ENCODE measurements at places on chromosomes 6 and 20.

- DNase-seq = no peak
These were observed 5.6 kb downstream of the TOP1 start for GRCh38 chr20:41034239-41034638.

- DNase-seq = no peak
These were observed 716.0 kb downstream of the KIF16B start for GRCh38 chr20:15857173-15857784.

GRCh38 chr6:83822629-83823169 lies 30.5 kb upstream of the RIPPLY2 start:
- no peak for DNase-seq

DNA sequence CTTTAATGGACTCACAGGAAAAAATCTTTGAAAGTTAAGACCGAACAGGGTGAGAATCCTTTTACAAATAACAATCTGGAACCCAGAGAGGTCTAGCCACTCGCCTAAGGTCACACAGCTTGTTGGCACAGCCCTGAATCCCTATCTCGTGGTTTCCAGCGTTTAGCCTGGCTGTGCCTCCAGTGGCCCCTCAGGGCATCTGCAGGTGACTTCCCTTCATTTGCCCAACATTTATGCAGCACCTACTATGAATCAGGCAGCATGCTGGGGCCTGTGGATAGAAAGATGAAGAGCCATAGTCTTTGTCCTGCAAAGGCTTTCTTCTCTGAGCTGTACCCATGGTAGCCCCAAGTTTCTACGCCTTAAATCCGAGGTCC lies 2.6 kb upstream of the NR2E1 start:
- DNase-seq = no peak

DNA sequence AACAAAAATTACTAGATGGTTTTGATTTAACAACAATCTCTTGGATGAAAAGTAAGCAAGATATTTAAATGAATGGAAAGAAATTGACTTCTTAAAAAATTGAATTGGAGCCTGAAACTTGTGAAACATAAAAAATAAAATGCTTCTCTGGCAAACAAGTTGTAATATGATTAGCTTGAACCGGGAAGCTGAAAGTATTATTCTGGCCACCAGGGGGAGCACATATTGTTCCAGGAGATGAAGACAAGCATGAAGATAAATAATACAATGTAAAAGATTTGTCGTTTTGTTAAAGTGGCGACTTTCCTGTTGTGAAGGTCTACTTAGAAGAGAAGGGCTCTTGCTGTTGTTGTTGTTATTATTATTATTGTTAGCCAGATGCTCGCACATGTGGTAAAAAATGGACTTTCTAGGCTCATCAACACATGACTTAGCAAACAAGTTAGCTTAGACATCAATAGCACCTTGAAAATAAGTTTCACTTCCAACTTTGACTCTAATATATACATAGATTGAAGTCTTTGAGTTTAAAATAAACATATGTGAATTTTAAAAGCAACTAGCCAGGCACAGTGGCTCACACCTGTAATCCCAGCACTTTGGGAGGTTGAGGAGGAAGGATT lies 14.2 kb downstream of the PAX1 start:
- peak; percentile 41 for DNase-seq

GRCh38 chr6:155157101-155157500 lies 106.7 kb upstream of the CLDN20 start:
- no peak for DNase-seq

DNA sequence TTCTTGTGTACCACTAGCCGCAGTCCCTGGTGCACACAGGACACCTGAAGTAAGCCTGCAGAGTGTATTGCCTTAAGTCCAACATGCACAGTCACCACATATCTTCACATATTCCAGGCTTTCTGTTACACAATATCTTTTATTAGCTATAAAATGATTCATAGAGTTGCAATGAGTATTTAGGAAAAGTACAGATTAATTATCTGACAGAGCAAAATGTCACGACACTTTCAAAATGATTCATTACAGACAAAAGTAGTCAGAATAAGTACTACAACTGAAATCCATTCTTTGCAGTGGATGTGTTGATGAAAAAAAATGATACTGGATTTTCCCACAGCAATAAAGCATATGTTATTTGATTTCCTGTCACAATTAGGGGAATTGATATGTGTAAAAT lies 199.5 kb upstream of the ASCC3 start:
- DNase-seq = no peak

- DNase-seq = no peak
These were observed 36.9 kb upstream of the CD2AP start for GRCh38 chr6:47440719-47441118.

DNA sequence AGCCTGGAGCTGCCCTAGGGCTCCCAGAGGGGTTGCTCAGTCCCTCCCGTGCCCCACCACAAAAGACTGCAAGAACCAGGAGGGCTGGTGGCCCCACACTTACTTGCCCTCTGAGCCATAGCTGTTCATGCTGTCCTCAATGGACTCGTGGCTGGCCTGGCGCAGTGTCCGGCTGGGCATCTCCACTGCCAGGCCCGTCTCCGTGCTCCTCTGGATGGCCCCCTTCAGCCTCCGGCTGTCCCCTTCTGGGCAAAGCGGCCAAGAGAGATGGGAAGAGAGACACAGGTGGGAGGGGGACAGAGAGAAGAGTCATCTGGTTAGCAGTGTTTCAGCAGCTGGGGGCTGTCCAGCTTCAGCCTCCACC lies 25.5 kb downstream of the KCNK15 start:
- DNase-seq = no peak

- DNase-seq = no peak
These were observed 41.0 kb upstream of the HIVEP1 start for GRCh38 chr6:11971154-11971553.

- no peak for DNase-seq
These were observed at the start of gene SLC22A3 for GRCh38 chr6:160348223-160349019. Gene SLC22A3 (plus strand): TSS chr6:160348378. CDS start chr6:160348420, 42 bp downstream.

DNA sequence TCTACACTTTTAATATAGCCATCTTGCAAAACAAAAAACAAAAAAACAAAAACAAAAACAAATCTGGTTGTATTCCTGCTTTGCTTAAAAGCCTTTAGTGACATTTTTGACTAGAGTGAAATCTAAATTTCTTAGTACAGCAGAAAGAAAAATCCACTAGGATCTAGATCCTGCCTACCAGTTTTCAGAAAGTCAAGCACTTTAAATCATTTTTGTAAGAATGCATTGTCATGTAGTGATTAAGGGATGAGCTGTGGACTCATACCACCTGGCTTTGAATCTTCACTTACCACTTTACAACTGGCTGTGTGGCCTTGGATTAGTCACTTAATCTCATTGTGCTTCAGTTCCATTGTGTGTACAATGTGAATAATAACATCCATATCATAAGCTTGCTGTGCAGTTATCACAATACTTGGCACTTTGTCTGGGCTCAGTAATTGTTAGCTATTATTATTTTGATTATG lies 4.0 kb downstream of the MKKS start:
- no peak for DNase-seq

DNA sequence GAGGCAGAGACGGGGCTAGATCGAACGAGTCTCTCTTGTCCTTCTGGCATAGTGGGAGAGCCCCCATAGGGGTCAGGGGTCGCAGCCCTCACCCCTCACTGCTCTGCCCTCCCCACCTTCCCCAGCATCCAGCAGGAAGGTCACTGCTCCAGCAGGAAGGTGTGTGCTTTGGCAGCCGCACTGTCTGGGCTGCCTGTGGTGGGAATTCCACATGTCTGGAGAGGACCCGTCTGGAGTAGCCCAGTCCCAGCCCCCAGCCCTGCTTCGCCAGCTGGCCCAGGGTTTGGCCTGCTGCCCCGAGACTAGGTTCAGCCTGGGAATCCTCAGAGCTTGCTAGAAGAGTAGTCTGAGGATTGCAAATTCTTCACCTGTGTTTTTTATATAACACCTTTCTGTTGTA lies 2.5 kb upstream of the R3HDML start:
- DNase-seq = no peak

- no peak for DNase-seq
These were observed 30.5 kb upstream of the XRN2 start for GRCh38 chr20:21272679-21273078.

DNA sequence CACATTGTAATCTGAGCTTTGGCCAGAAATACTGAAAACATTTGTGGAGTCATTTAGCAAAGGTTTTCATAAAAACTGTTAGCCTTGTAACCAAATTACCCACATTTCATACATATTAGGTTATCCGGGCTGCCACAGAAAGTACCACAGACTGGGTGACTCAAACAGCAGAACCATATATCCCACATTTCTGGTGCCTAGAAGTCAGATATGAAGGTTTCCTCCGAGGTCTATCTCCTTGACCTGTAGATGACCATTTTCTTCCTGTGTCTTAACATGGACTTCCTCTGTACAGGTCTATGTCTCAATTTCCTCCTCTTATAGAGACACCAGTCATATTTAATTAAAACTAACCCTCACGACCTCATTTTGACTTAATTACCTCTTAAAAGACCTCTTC lies 49.5 kb upstream of the SMIM28 start:
- no peak for DNase-seq

DNA sequence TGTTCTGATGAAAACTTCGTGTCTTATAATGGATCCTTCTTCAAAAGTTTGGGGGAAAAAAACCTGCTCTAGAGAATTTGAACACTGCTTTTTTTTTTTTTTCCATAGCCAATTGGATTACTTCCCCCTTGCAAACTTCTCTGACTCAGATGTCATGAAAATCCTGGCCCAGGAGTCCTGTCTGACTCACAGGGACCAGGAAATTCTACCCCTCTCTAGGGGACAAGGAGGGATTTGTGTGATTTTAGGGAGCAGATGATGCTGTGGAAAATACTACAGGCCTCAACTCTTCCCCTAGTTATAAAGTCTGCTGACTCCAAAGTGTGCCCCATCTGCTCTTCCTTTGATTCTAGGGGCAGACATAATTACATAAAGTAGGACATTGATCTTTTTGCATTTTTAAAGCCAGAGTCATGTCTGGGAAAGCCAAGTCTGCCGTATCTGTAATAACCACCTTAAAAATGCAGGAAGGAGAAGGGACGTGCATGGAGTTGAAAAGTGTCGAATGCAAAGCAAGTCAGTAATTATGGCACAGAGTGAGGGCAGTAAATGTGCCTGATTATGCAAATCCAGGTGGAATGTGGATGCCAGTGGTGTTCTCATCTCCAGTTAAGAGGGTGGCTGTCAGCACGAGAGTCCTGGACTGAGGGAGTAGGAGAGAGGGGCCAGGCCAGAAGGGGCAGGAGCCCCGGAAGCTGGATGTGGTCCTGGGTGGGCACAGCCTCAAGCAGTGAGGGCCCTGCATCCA lies 144.3 kb upstream of the SULF2 start:
- no peak for DNase-seq

DNA sequence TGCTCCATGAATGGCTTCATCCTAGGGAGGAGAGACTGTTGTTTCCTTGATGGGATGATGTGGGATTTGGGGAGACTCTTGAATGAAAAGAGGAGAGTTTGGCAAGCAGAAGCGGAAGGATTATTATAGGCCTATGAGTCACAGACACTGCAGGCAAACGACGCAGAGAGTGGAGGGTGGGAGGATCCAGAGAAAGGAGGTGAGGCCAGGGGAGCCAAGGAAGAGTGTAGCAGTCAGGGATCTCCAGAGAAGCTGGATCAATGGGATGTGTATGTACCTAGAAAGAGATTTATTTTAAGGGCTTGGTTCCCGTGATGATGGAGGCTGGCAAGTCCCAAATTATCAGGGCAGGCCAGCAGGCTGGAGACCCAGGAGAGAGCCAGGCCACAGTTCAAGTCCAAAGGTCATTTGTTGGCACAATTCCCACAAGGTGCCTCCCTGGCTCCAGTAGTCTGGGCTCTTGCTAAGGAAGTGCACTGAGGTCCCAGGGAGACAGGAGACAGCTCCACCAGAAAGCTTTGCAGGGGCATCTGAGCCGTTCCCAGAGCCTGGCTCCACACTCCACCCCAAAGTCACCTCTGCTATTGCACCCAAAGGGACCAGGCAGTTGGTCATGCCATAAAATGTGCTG lies 76.0 kb downstream of the ADTRP start:
- DNase-seq = no peak

- DNase-seq = no peak
These were observed 744 bp downstream of the VSX1 start for GRCh38 chr20:25081065-25081729.

DNA sequence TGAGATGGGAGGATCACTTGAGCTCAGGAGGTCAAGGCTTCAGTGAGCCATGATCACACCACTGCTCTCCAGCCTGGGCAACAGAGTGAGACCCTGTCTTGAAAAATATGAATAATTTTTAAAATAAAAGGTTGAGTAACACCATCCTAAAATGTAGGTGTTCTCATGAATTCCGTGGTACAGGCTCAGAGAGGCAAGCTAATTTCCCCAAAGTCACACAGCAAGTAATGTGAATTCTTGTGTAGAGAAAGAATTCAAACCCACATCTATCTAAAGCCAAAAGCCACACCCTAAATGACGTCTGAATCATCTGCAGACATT lies 80.5 kb downstream of the ZNF217 start:
- no peak for DNase-seq

DNA sequence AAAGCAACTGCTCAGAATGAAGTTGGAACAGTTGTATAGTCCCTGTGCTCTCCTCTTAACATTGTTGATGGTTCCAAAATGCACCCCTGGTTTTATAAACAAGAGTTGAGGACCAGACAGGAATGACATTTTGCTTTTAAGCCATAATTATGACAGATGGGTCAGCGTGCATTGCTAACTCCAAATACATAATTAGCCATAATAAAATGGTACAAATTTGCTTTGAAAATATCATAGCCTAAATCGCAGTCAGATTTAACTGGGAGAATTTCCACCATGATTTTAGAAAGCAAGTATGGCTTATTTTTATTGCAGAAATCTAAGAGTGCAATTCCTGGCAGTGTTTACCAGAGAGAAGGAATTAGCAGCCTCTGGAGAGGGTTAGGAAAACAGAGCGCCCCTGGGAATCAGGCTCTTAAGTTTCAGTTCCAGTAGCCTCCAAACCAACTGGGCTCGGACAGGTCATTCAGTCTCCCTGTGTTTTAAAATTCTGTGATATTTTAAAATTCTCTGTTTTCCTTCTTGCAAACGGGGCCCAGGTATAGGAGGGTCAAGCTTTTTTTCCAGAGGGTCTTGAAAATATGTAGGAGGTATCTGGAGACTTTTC lies 302.3 kb downstream of the TBC1D7 start:
- DNase-seq = no peak

GRCh38 chr6:93787841-93788240 lies 368.5 kb upstream of the EPHA7 start:
- no peak for DNase-seq

- DNase-seq = no peak
These were observed 33.0 kb downstream of the SLCO4A1 start for GRCh38 chr20:62675156-62675876.

DNA sequence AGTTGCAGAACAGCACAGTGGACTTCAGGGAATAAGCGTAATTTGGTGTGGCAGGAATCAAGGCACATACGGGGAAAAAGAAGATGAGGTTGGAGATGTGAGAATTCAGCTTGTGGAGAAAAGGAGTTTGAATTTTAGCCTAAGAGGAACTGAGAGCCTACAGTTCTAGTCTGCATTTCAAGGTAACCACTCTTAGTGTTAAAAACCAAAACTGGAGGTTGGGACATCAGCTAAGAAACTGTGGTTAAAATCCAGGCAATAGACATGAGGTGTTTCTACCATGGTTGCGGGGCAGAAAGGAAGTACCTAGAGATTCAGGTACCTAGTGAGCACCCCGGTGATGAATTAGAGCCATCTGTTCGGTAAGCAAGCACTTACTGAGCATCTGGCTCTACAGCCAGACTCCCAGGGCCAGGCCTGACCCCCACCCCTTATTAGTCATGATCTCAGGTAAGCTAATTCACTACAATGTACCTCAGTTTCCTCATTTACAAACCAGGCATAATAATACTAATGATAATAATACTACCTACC lies 44.4 kb downstream of the FAXC start:
- DNase-seq = no peak

- DNase-seq = no peak
These were observed 98.7 kb upstream of the SGK1 start for GRCh38 chr6:134416418-134417154.

GRCh38 chr20:62823688-62824475 lies 7.0 kb downstream of the COL9A3 start:
- no peak for DNase-seq

Data from omental fat pad (tissue), 4 donors.